ENCODE measurements at places on chromosomes 13 and 19. TPM values are rescaled to one million over a fixed set of nuclear protein-coding genes. Genes with fewer than 3 reads are reported as not detected.

- no peak for DNase-seq
These were observed 246.2 kb upstream of the SLC10A2 start for GRCh38 chr13:103312467-103312866.

DNA sequence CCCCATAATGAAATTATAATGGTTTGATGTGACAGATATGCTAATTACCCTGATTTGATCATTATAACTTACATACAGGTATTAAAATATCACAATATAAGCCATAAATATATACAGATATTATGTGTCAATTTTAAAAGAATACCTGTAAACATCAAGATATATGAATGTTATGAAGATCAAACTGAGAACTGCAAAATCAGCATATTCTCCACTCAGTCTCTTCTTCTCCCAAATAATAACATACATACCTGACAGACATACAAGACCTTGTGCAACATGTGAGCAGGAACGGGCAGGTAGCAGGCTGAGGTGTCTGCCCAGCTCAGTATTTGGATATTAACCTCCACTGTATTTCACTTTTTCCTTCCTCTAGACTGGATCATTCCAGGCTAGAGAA is 547.2 kb downstream of the UQCRFS1 start:
- no peak for DNase-seq

DNA sequence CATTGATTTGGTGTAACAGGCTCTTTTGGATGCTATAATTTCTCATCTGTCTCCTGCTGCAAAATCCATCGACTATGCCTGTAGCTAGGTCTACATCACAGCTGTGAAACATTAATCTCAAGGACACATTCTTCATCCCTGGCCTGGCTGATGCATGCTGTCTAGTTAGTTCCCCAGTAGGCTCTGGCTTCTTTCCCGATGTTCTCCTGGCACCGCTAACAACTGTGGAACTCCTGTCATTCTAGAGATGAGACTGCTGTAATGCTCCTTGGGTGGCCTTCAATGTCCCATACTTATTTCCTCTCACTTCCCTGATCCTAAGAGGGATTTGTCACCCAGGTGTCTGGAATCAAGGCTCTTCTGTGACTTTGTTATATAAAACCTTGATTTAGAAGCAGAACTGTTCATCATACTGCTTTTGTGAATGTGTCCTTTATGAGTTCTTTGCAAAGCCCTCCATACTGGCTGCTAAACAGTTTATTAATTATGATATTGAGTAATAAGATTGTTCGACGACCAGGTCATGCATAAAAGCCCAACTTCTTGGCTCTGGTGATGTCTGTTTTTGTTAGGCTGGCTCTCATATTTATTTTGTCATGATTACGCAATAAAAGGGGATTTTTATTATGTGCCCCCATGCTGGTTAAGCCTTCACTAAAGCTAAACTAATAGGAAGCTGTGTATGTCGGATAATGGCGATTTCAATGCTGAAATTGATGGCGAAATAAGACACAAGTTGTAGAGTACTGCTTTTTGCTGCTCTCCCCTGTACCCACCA is 227.5 kb downstream of the DCT start:
- DNase-seq = no peak

GRCh38 chr13:113140677-113141600 is 17.5 kb upstream of the PROZ start:
- no peak for DNase-seq

GRCh38 chr13:99624936-99625540 is 123.8 kb downstream of the TM9SF2 start:
- no peak for DNase-seq

- peak; percentile 97 for DNase-seq
These were observed 42.8 kb downstream of the GAS6 start for GRCh38 chr13:113820813-113821651.

DNA sequence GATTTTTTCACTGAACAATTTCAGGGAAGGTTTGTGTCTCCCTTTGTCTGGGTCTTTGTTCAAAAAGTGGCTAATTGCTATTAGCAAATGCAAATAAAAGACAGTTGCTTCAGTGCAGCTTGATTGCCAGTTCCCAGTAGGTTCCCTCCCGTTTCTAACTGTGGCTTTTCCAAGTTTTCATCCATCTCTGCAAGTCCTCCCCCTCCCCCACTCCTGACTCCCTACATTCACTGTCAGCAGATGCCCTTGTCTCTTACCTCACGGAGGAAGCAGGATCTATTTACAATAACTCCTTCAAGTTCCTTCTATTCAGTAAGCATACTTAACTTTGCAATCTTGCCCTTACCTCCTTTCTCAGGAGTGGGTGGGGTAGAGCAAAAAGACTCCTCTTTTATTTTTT is 55.4 kb upstream of the SCEL start:
- no peak for DNase-seq

GRCh38 chr19:30673336-30673735 is 301.2 kb downstream of the ZNF536 start:
- no peak for DNase-seq

The ANKLE1 gene
- total RNA-seq = 0.60 TPM

The LRRC63 gene
- 0.29 TPM for total RNA-seq

The CPT1C gene
- 0.53 TPM for total RNA-seq

The LGALS14 gene
- total RNA-seq = not detected
